ENCODE measurements at places on chromosomes 6 and 20. TPM values are rescaled to one million over a fixed set of nuclear protein-coding genes. Genes with fewer than 3 reads are reported as not detected.

The FAM162B gene
- not detected for total RNA-seq

The OXT gene
- total RNA-seq = not detected

The FRK gene
- total RNA-seq = 1.7 TPM

GRCh38 chr6:25377664-25378063 lies 98.5 kb downstream of the CARMIL1 start:
- H3K27ac ChIP-seq = no peak overlapping the region
- H3K4me3 ChIP-seq = no peak overlapping the region
- H3K36me3 ChIP-seq = no peaks in the 10 kb centered on the region
- no peak for DNase-seq
- H3K27me3 ChIP-seq = no peaks in the 10 kb centered on the region

- no peaks in the 10 kb centered on the region for H3K27me3 ChIP-seq
- H3K36me3 ChIP-seq = no peaks in the 10 kb centered on the region
- peak overlapping the region; percentile 23 for H3K4me3 ChIP-seq
- H3K27ac ChIP-seq = 0 out of 2 replicates have a peak overlapping the region, but pooled peaks have one; percentile 10
These were observed 22.6 kb upstream of the BTN3A2 start for GRCh38 chr6:26342106-26343004.

All from GM12878 (cell line).